ENCODE measurements at places on chromosomes 12 and 14.

GRCh38 chr14:65095633-65096205 lies 6.6 kb downstream of the MAX start:
- DNase-seq: no peak
- no peaks in the 10 kb centered on the region for H3K27me3 ChIP-seq
- H3K4me3 ChIP-seq: peak overlapping the region; percentile 58
- H3K36me3 ChIP-seq: no peaks in the 10 kb centered on the region
- H3K27ac ChIP-seq: peak overlapping the region; percentile 75
- peaks cover 36% of the 10 kb centered on the region for H3K4me1 ChIP-seq

GRCh38 chr12:6056406-6057240 lies 67.8 kb downstream of the VWF start:
- no peaks in the 10 kb centered on the region for H3K36me3 ChIP-seq
- peak overlapping the region; percentile 92 for H3K27ac ChIP-seq
- H3K4me1 ChIP-seq: peaks cover 6% of the 10 kb centered on the region
- no peaks in the 10 kb centered on the region for H3K27me3 ChIP-seq
- H3K4me3 ChIP-seq: peak overlapping the region; percentile 78
- peak; percentile 63 for DNase-seq

- H3K36me3 ChIP-seq: no peaks in the 10 kb centered on the region
- no peak overlapping the region for H3K27ac ChIP-seq
- no peak overlapping the region for H3K4me3 ChIP-seq
Observed at GRCh38 chr14:106489112-106489881, 962.9 kb downstream of the TMEM121 start.

GRCh38 chr14:89339158-89339557 lies 77.9 kb downstream of the FOXN3 start:
- H3K4me1 ChIP-seq: peaks cover 40% of the 10 kb centered on the region
- no peaks in the 10 kb centered on the region for H3K27me3 ChIP-seq
- no peak overlapping the region for H3K4me3 ChIP-seq
- no peaks in the 10 kb centered on the region for H3K36me3 ChIP-seq

- DNase-seq: no peak
- H3K4me3 ChIP-seq: no peak overlapping the region
- H3K36me3 ChIP-seq: no peaks in the 10 kb centered on the region
Observed at GRCh38 chr14:54370323-54371198, 26.2 kb upstream of the CDKN3 start.

- no peak overlapping the region for H3K27ac ChIP-seq
- H3K36me3 ChIP-seq: peaks cover 6% of the 10 kb centered on the region
- H3K4me1 ChIP-seq: peaks cover 2% of the 10 kb centered on the region
- no peak for DNase-seq
- H3K4me3 ChIP-seq: no peak overlapping the region
Observed at GRCh38 chr14:100830681-100831080, 4.8 kb downstream of the MEG3 start.

GRCh38 chr14:90846511-90846910 lies 30.3 kb upstream of the TTC7B start:
- no peak overlapping the region for H3K27ac ChIP-seq
- H3K4me1 ChIP-seq: peaks cover 3% of the 10 kb centered on the region
- no peak for DNase-seq
- no peak overlapping the region for H3K4me3 ChIP-seq

DNA sequence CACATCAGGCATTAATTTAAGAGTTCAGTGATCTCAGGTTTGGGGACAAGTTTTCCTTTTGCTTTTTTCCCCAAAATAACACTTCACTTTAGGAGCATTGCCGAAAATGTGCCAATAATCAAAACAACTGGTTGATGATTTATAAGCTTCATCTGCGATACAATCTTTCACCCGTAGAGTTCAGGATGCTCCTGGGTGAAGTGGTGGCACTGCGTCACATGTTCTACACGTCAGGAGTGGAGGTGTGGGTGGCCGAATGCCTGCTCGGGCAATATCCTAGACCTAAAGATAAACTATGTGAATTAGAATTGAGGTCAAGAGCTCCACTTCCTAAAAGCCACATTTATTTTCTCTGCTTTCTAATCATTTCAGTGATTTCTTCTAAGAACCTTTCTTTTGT lies 70.9 kb upstream of the DICER1 start:
- no peak overlapping the region for H3K27ac ChIP-seq
- H3K27me3 ChIP-seq: peaks cover 2% of the 10 kb centered on the region
- no peak for DNase-seq

DNA sequence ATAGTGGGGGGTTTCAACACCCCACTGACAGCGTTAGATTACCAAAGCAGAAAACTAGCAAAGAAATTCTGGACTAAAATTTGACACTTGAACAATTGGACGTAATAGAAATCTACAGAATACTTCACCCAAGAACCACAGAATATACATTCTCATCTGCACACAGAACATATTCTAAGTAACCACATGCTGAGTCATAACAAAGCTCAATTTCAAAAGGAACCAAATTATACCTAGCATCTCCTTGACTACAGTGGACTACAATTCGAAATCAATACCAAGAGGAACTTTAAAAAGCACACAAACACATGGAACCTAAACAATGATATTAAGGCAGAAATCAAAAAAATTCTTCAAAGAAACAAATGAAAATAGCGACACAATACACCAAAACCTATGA lies 871.6 kb upstream of the MDGA2 start:
- no peak overlapping the region for H3K4me3 ChIP-seq
- no peak overlapping the region for H3K27ac ChIP-seq
- no peaks in the 10 kb centered on the region for H3K27me3 ChIP-seq
- H3K4me1 ChIP-seq: no peaks in the 10 kb centered on the region
- DNase-seq: no peak

DNA sequence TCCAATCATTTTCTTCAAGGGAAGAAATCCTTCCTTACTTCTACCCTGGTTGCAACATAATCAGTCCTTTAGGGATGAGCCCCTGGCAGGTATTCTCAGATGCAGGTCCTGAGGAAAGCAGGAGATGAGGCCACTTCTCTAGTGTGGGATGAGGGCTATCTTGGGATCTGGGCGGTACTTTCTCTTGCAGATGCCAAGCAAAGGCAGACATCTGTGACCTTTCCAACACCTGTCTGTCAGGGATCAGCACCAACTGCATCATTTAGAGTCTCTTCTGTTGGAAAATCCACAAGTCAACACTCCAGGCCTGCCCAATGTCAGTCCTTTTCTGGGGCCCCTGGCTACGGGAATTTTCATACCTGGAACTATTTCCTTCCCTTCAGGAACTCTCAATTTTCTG lies 129.2 kb downstream of the SLC8A3 start:
- no peaks in the 10 kb centered on the region for H3K4me1 ChIP-seq
- no peak overlapping the region for H3K4me3 ChIP-seq
- peaks cover 35% of the 10 kb centered on the region for H3K27me3 ChIP-seq
- DNase-seq: no peak
- H3K27ac ChIP-seq: no peak overlapping the region
- no peaks in the 10 kb centered on the region for H3K36me3 ChIP-seq

DNA sequence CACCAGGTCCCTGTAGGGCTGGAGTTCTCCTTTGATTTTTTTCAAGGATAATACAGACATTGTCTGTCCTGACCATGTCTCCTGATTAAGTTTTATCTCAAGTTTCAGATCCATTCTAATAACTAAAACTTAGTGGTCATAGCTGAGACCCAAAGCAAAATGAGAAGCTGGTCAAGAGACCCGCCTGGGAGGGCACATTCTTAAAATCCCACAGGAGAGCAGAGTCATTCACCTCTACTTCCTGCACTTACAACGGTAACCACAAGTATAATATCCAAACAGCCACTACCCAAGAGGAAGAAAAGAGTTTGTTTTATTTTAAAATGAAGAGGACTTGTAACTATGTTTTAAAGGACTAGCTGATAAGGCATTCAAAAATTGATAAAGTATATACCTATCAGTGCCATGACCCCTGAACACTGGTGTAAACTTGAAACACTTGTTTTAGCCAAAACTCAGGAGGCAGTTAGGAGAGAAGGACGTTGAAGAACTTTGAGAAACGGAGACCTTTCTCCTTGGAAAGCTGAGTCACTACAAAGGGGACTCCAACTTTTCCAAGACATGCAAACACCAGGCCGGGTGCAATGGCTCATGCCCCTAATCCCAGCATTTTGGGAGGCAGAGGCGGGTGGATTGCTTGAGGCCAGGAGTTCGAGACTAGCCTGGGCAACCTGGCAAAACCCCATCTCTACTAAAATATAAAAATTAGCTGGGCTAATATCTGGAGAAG lies 478.2 kb downstream of the GLT1D1 start:
- no peak overlapping the region for H3K4me3 ChIP-seq
- H3K36me3 ChIP-seq: no peaks in the 10 kb centered on the region
- no peak for DNase-seq
- H3K27ac ChIP-seq: no peak overlapping the region
- no peaks in the 10 kb centered on the region for H3K27me3 ChIP-seq

- H3K4me1 ChIP-seq: no peaks in the 10 kb centered on the region
- no peaks in the 10 kb centered on the region for H3K36me3 ChIP-seq
- H3K27ac ChIP-seq: no peak overlapping the region
- peaks cover 13% of the 10 kb centered on the region for H3K27me3 ChIP-seq
- DNase-seq: no peak
Observed at GRCh38 chr12:29518407-29518806, 20.9 kb upstream of the OVCH1 start.

DNA sequence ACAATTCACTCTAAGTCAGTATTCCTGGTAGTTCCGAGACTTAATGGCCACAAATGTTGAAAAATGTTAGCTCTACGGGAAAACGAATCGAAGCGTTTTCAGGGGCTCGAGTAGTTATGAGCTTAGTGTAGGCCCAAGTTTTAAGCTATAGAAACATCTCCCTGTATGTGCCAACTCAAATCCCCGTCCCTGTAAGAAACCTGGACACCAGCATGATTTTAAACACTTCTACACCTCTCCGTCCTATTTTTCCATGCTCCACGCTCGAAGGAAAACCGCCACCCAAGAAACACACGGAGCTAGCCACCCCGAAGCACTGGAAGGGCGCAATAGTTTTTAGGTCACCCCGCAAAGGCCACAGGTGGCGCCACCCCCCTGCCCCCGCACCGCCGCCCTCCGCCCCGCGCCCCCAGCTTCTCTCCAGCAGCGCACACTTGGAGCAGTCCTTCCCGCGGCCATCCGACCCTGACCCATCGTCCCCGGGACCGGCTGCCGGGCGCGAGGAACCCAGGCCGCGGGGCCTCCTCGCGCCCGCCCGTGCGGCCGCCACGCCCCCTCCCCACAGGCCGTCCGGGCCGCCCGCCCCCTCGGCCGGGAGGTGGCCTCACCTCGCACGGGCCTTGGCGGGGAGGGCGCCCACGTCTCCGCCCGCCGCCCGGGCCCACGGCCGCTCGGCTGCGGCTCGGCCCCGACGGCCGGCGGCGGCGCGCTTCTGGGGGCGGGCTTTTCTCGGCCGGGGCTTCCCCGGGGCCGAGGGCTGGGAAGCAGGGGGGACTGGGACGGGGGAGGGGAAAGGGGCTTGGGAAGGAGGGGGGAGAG lies 522 bp downstream of the R3HDM2 start:
- DNase-seq: peak; percentile 17
- no peaks in the 10 kb centered on the region for H3K27me3 ChIP-seq
- H3K4me1 ChIP-seq: peaks cover 51% of the 10 kb centered on the region

GRCh38 chr14:44494137-44494536 lies 12.9 kb downstream of the FSCB start:
- H3K27ac ChIP-seq: no peak overlapping the region
- no peak for DNase-seq
- no peak overlapping the region for H3K4me3 ChIP-seq
- H3K4me1 ChIP-seq: no peaks in the 10 kb centered on the region
- H3K27me3 ChIP-seq: no peaks in the 10 kb centered on the region
- H3K36me3 ChIP-seq: no peaks in the 10 kb centered on the region

DNA sequence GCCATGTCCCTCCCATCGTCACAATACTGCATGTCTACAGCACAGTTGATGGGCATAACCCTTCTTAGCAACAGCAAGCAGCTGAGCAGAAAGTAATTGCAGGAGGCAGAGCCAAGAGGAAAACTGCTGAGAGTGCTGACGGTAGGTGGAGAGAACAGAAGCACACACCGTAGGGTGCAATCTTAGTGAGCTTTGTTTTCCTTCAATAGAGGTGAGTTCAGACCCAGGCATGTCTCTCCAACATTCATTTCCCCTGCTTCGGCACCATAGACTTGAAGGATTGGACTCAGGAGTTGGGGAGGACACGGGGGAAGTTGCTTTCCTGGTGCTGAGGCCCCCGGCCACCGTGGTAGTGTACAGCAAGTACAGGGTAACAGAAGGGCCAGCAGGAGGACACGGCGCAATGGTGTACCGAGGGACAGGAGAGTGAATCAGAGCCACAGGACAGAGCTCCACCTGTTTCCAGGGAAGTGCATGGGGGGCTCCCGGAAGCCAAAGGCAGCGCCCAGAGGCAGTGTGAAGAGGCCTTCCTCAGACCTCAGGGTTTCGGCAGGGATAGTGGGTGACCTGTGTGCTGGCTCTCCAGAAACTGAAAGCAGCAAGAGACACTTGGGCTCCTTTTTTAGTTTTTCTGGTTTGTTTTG lies 36.3 kb upstream of the SINHCAF start:
- H3K36me3 ChIP-seq: no peaks in the 10 kb centered on the region
- H3K27ac ChIP-seq: peak overlapping the region; percentile 87
- peaks cover 15% of the 10 kb centered on the region for H3K4me1 ChIP-seq
- DNase-seq: no peak

GRCh38 chr12:75724307-75724927 lies 213.0 kb upstream of the KRR1 start:
- H3K4me3 ChIP-seq: no peak overlapping the region
- H3K27ac ChIP-seq: no peak overlapping the region
- DNase-seq: no peak
- H3K4me1 ChIP-seq: peaks cover 8% of the 10 kb centered on the region
- no peaks in the 10 kb centered on the region for H3K36me3 ChIP-seq

DNA sequence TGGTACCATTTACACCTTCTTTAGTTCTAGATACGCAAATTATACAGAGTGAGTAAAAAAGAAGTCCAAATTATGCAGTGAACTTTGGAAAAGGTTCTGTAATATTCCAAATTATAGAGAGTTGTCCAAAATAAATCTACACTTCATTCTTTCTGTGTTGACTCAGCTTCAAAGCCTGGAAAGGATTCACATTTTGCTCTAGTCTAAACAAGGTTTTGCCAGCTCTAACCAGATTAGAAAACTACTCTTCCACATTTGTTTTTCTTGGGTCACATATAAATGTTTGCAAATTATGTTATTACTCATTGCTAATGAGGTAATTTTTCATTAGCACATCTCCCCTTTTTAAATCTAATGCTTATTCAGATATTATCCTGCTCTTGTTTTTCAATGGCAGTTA lies 1562.4 kb upstream of the SEL1L start:
- H3K4me3 ChIP-seq: no peak overlapping the region
- no peaks in the 10 kb centered on the region for H3K27me3 ChIP-seq
- no peaks in the 10 kb centered on the region for H3K4me1 ChIP-seq
- no peak overlapping the region for H3K27ac ChIP-seq
- no peaks in the 10 kb centered on the region for H3K36me3 ChIP-seq

DNA sequence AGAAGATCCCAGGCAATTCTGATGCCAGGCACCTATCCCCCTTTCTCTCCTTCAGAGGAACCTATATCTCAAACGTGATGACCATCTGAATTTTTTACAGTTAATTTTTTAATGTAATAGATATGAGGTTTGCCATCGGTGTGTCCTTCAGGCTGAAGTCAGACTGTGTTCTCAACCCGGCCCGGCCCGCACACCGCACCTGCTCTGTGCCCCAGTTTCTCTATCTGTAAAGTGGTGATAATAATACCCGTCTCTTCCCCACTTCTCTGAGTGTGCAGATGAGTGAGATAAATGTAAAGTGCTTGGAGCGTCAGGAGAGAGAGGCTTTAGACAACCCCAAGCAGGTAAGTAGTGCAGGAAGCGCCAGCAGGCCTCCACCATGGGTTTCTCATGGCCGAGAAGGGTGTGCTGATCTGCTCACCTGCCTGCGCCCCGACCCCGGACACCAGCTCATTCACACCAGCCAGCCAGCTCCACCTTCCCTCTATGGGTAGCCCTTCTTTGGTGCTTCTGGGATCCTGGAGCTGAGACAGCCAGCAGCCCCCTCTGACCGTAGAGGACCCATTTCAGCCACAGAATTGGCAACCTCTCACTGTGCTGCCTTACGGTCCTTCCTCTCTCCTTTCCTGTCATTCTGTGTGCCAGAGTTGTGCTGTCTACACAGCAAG lies 80.0 kb downstream of the ZFP36L1 start:
- H3K4me3 ChIP-seq: no peak overlapping the region
- no peak for DNase-seq
- peak overlapping the region; percentile 77 for H3K27ac ChIP-seq
- peaks cover 34% of the 10 kb centered on the region for H3K4me1 ChIP-seq

Measured in naive thymus-derived CD8-positive, alpha-beta T cell (primary cell).